ENCODE measurements at places on chromosomes 2 and 18.
A peak's percentile ranks its signal among the peaks of the same experiment; 100 is the strongest.

GRCh38 chr2:236871500-236872001, 214.1 kb upstream of the COPS8 start:
- DNase-seq, result peak; percentile 94

- peak; percentile 59 for DNase-seq
These were observed 440.8 kb upstream of the CDH20 start for GRCh38 chr18:60892441-60892840.

DNA sequence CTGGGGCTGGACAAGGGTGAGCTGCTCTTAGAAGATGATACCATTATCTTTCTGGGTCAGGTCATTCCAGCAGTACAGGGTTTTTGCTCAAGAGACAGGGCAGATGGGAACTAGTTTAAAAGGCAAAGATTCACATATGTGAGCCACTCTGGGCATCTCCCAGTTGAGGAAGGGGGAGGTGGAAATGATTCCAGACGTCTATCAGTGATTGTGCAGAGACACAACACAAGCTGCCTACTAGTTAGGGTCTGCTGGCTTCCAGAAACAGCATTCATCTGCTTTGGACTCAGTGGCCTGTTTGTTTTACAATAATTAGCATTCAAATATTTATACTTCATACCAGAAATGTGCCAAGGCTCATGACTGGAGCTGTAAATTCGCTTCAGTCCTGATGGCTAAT, 32.3 kb downstream of the ST6GAL2 start:
- DNase-seq, result no peak

- peak; percentile 83 for DNase-seq
These were observed 52.8 kb downstream of the RPL37A start for GRCh38 chr2:216551234-216552068.

- no peak for DNase-seq
These were observed 295.2 kb downstream of the NBAS start for GRCh38 chr2:15265889-15266288.

- DNase-seq, result no peak
These were observed 763.7 kb upstream of the CRIM1 start for GRCh38 chr2:35591886-35592285.

GRCh38 chr2:1816414-1816911, 72.1 kb upstream of the PXDN start:
- DNase-seq, result peak; percentile 15

DNA sequence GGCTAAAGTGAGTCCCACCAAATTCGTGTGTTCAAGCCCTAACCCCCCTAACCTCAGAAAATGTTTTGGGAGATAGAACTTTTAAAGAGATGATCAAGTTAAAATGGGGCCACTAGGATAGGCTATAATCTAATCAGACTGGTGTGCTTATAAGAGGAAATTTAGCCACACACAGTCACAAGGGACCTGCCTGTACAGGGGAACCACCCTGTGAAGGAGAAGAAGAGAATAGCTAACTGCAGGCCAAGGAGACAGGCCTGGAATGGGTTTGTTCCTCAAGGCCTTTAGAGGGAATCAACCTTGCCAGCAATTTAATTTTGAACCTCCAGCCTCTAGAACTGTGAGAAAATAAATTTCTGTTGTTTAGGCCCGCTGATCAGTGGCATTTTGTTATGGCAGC, 36.0 kb upstream of the TANK start:
- no peak for DNase-seq

GRCh38 chr2:9358846-9359245, 64.5 kb downstream of the ITGB1BP1 start:
- DNase-seq, result no peak

DNA sequence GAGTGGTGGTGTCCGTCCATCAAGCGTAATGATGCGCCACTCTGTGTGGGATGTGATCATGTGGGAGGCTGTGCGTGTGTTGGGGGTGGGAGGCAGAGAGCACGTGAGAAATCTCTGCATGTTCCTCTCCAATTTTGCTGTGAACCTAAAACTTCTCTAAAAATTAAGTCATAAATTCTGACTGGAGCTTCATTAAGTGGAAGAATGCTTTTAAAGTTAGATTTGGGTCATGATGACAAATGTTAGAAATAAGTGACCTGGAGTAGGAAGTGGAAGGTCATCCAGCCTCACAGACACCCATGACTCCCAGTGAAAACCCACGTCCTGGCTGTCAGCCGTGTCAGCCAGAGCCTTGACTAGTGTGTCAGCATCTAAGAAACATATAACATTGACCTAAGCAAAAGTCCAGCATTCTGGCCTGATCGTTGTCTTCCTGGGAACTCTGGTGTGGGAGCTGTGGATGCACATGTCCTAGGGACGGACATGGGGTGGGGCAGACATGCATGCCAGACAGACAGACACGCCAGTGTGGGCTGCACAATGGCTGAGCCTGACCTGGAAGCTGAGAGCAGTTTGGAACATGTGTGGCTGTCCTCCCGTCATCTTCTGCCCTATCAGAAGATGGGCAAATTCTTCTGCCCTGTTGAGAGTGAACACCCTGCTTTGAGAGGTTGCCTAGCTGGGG, 245.6 kb downstream of the FAM210A start:
- DNase-seq, result no peak

DNA sequence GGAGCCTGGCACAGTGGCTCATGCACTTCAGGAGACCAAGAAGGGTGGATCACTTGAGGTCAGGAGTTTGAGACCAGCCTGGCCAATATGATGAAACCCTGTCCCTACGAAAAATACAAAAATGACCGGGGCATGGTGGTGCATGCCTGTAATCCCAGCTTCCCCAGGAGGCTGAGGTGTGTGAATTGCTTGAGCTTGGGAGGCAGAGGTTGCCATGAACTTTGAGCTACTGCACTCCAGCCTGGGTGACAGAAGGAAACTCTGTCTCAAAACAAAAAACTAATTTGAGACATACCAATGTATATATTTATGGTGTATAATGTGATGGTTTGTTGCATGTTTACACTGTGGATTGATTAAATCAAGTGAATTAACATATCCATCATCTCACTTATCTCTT, 21.8 kb upstream of the ZNF512 start:
- no peak for DNase-seq

DNA sequence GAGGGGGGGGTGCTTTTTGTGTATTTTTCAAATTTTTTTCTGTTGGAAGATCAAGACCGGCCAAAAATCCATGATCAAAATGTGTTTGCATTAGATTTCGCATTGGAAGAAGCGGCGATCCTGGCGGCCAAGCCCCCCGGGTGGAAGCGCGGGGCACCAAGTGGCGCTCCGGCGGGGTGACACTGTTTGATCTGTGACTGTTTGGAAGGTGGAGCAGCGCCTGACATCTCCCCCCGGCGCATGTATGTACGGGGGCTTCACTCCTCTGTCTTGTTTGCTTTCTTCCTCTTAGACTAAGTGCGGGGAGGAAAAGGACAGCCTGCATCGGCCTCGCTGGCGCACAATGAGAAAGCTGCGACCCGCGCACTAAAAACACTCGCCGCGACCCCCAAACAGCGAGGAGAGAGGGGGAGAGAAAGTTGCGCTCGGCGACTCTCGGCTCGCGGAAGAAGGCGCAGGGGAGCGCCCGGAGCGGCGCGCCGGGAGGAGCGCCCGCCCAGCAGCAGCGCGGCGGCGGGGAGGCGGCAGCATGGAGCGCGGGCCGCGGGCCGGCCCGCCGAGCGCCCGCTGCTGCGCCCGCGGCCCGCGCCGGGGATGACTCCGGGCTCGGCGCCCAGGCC, 515 bp downstream of the TSHZ1 start:
- peak; percentile 28 for DNase-seq

GRCh38 chr2:114007436-114007835, 117.5 kb downstream of the ACTR3 start:
- no peak for DNase-seq

DNA sequence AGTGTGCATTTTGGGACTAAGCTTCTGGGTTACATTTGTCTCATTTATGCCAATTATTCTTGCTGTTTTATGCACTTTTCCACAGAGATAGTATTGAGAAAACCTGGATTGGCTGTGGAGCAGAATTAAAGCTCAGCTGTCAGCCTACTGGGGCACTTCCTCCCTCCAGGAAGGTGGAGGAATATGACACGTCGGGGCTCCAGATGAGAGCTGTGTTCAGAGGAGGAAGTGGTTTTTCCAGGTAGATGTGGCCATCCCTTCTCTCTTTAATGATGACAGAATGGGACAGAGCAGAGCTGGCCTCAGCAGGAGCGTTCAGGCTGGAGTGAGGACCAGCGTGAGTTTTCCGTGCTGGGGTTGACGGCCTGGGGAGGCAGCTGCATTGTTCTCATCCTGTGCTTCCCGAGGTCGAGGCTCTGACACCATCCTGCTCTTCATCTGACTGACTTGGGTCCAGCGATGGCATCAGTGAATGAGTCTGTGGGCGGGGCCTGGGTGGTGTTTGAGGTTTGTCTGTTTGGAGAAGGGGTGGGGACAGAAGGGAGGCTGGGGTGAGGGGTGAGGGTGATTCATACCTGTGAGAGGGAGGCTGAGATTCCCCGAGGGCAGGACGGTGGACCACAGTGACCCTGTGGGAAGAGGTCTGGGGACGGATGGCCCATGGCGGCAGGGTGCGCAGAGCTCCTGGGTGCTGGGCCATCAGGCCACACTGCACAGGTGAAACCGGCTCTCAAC, 207.0 kb downstream of the LDLRAD4 start:
- no peak for DNase-seq

DNA sequence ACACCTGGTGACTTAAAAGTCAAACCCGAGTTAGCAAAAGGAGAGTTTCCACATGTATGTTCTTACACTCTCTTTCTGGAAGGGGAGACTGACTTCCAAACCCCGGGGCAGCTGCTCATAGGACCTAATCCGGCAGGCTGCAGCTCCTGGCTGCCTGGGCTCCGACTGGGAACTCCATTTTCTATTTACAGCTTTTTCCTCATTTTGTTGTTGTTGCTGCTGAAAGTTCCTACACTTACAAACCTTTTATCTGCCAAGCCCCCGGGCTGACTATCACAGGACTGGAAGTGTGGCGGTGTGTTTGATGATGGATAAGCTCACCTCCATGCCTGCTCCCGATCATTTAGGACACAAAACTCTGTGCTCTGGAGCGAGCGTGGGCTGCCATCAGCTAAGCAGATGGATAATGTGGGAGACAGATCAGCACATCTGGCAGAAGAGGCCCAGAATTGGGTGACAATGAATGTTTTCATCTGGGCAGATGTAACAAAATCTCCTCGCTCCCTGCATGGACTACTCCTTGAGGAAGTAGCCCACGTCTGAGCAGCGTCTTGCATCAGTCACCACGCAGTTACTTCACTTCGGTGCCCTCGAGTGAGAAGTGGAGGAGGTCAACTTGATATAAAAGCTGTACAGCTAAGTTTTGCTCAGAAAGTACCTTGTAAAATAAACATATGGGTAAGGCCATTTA, 114.4 kb upstream of the COPS8 start:
- no peak for DNase-seq

- DNase-seq, result peak; percentile 61
These were observed 22.4 kb downstream of the MOGAT1 start for GRCh38 chr2:222693837-222694236.

DNA sequence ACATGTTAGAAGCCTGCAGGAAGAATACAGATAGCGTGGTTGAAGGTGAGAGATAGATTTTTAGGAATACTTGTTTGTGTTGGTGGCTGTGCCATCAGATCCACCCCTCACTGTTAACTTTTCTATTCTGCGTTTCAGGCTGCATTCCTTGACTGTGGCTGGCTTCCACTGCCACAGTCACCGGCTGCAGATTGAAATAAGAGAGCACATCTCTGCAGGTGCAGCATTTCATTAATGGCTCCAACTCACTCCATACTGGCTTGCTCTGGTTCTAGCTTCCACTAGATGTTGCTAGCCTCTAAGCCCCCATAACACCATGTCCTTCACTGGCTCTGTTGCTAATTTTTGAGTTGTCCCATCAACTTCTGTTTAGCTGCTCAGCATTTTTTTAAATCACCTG, 286.5 kb downstream of the CPS1 start:
- DNase-seq, result no peak

GRCh38 chr2:231181860-231182512, 16.4 kb upstream of the ARMC9 start:
- peak; percentile 60 for DNase-seq

DNA sequence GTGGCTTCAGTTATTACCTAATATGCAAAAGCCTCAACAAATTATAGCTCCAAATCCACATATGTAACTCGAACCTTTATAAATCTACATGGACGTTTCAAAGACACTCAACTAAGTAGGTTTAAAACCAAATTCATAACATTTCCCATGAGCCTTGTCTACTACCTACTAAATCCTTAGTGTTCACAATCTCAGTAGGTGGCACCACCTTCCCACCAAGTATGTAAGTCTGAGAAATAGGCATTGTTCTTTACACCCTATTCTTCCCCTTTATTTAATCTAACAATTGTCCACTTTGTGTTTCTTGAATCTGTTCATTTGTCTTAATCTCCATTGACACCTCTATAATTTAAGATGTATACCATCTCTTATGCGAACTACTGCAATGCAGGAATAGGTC, 4.6 kb downstream of the PIGN start:
- no peak for DNase-seq

GRCh38 chr18:53984021-53984420, 240.4 kb downstream of the MBD2 start:
- peak; percentile 58 for DNase-seq

GRCh38 chr18:23548275-23548674, 38.0 kb downstream of the NPC1 start:
- DNase-seq, result no peak

DNA sequence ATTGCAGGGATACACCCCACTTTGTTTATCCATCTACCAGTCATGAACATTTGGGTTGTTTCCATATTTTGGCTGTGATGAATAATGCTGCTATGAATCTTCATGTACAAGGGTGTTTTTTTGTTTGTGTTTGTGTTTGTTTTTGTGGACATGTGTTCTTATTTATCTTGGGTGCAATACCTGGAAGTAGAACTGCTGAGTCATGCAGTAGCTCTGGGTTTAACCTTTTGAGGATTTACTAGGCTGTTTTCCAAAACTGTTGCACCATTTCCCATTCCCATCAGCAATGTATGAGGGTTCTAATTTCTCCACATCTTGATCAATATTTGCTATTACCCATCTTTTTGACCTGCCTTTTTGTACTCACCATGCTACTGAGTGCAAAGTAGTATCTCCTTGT, 140.0 kb upstream of the CYP1B1 start:
- DNase-seq, result peak; percentile 63

All from choroid plexus epithelial cell (primary cell).